AG04449 (cell line): ENCODE measurements at places on chromosomes 7 and 10.

GRCh38 chr7:121429798-121430197 lies 33.7 kb upstream of the FAM3C start:
- no peak for DNase-seq

DNA sequence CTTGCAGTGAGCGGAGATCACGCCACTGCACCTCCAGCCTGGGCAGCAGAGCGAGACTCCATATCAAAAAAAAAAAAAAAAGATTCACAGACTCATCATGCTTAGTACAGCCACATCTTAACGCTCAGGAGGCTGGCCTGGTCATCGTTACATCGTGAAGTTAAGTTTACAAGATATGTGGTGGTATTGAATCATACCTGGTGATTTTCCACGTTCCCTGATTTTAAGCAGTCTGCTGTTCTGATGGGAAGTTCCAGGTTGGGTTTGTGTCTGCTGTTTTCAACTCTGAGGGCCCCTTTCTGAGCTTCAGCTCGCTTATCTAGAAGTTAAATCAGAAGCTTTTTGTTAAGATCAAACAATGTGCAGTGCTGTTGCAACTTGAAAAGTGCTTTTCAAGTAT lies 6.9 kb downstream of the PPP2R2D start:
- DNase-seq, result no peak

- DNase-seq, result no peak
These were observed at the start of gene FXYD4 for GRCh38 chr10:43371418-43371817. TSS of gene FXYD4 (plus strand) at chr10:43371636. CDS start at chr10:43373747, 2,111 bp downstream.

DNA sequence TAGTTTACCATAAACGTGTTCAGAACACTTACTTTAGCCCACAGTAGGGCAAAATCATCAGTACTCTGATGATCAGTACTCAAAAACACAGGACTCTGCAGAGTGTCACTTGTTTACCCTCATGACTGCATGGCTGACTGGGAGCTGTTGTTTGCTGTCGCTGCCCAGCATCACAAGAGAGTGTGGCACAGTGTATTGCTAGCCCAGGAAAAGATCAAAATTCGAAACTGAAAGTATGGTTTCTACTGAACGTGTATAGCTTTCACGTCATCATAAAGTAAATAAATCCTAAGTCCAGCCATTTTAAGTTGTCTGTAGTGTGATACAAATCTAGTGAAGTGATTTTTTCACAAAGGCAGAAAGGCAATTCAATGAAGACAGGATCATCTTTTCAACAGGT lies 184.6 kb downstream of the RAMP3 start:
- DNase-seq, result no peak

GRCh38 chr10:4181621-4182049 lies 396.6 kb upstream of the KLF6 start:
- DNase-seq, result no peak

- no peak for DNase-seq
These were observed 618.6 kb downstream of the ZWINT start for GRCh38 chr10:55742487-55742886.

GRCh38 chr7:157526005-157526912 lies 189.5 kb downstream of the DNAJB6 start:
- DNase-seq, result no peak

DNA sequence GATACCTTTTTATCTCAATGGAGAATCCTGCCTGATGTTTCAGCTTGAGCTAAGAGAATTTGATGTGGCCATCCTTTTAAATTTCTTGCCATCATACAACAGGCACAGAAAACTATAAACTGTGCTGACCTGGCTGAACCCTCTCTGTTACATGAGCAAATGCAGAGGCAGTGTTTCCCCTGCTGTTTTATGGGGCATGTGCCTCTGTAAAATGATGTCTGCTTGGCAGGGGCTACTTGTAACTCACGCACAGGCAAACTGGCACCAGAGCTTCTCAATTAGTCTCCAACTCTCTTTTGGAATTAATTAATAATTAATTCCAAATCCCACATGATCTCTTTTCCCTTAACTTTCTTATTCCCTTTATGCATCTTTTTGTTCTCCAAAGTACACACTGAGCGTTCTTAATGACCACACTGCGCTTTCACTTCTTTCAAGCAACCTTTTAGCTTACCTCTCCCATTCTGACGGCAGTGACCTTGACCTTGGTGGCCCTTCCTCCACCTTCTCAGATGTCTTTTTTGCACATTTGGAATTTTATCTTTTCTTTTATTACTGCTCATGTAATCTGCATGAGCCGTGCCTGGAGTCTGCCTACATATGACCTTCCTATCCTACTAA lies 334.0 kb downstream of the PLXNA4 start:
- DNase-seq, result no peak

DNA sequence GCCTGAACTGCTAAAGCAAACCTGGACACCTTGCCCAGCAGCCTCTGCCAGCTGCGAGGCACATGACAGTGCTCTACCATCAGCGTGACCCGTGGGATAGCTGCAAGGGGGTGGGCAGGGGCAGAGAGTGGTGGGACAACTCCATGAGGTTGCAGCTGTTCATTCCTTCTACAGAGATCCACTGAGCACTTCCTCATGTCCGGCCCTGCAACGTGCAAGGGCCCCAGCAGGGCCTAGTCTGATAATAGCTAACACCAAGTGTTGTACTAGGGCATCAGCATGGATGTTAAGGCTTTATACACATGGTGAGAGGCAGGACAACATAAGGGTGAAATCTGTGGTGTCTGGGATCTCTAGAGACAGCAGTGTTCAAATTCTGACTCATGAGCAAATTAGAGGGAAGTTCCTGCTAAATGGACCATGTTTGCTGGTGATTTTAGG lies 14.3 kb downstream of the NOD1 start:
- no peak for DNase-seq
